A549 treated with Mapracorat at 1 μM for 4 hours (cell line): ENCODE measurements at places on chromosomes 4 and X. TPM values are rescaled to one million over a fixed set of nuclear protein-coding genes. Genes with fewer than 3 reads are reported as not detected.

The MID1 gene
- total RNA-seq: 20.5 to 43.2 TPM (median 33.0 TPM) in 5 replicates

The HELT gene
- total RNA-seq: not detected in 5 replicates

The PCSK1N gene
- total RNA-seq: 19.4 to 53.5 TPM (median 48.4 TPM) in 5 replicates

The NOX1 gene
- 0.07 to 0.14 TPM (median 0.10 TPM) in 3 of 5 replicates, not detected in the others for total RNA-seq

The ZNF182 gene
- 3.0 to 4.0 TPM (median 3.7 TPM) in 5 replicates for total RNA-seq

The PDCL2 gene
- not detected in 5 replicates for total RNA-seq

The EFHC2 gene
- total RNA-seq: 0.16 to 0.26 TPM (median 0.21 TPM) in 5 replicates

The UBQLN2 gene
- 20.4 to 21.9 TPM (median 21.1 TPM) in 5 replicates for total RNA-seq

The BLOC1S4 gene
- total RNA-seq: 13.5 to 18.5 TPM (median 17.4 TPM) in 5 replicates

The VSIG4 gene
- total RNA-seq: not detected in 5 replicates

The CPLX1 gene
- total RNA-seq: 0.28 to 0.79 TPM (median 0.64 TPM) in 5 replicates

The NLGN3 gene
- total RNA-seq: 0.89 to 1.1 TPM (median 1.1 TPM) in 5 replicates

The CXCL11 gene
- 0.13 to 0.19 TPM in 2 of 5 replicates, not detected in the others for total RNA-seq

The NEIL3 gene
- total RNA-seq: 7.7 to 10.5 TPM (median 8.7 TPM) in 5 replicates

The ZNF518B gene
- 2.4 to 3.8 TPM (median 3.1 TPM) in 5 replicates for total RNA-seq

The SPANXB1 gene
- total RNA-seq: 1.3 to 3.9 TPM (median 2.5 TPM) in 5 replicates

The VCX2 gene
- not detected in 5 replicates for total RNA-seq

The SFRP2 gene
- total RNA-seq: not detected in 5 replicates

The RPS6KA3 gene
- 36.7 to 51.1 TPM (median 42.7 TPM) in 5 replicates for total RNA-seq

The SHROOM4 gene
- total RNA-seq: not detected in 5 replicates

The XAGE1B gene
- total RNA-seq: 186 to 255 TPM (median 206 TPM) in 5 replicates
